ENCODE measurements at places on chromosomes 12 and 14. TPM values are rescaled to one million over a fixed set of nuclear protein-coding genes. Genes with fewer than 3 reads are reported as not detected.

Gene CCDC91
- 25.4 TPM for total RNA-seq

Gene HOXC11
- 0.55 TPM for total RNA-seq

Gene RIPK3
- not detected for total RNA-seq

Gene SOX5
- not detected for total RNA-seq

Gene EML5
- total RNA-seq = 0.45 TPM

Gene GARIN6
- not detected for total RNA-seq

Gene FSCB
- not detected for total RNA-seq

Gene HNRNPA1
- total RNA-seq = 3,025 TPM

Gene KIF26A
- total RNA-seq = 4.2 TPM

Gene KRT83
- total RNA-seq = 4.2 TPM
